Suppressor macrophage (primary cell): ENCODE measurements at places on chromosomes 7 and 10.

DNA sequence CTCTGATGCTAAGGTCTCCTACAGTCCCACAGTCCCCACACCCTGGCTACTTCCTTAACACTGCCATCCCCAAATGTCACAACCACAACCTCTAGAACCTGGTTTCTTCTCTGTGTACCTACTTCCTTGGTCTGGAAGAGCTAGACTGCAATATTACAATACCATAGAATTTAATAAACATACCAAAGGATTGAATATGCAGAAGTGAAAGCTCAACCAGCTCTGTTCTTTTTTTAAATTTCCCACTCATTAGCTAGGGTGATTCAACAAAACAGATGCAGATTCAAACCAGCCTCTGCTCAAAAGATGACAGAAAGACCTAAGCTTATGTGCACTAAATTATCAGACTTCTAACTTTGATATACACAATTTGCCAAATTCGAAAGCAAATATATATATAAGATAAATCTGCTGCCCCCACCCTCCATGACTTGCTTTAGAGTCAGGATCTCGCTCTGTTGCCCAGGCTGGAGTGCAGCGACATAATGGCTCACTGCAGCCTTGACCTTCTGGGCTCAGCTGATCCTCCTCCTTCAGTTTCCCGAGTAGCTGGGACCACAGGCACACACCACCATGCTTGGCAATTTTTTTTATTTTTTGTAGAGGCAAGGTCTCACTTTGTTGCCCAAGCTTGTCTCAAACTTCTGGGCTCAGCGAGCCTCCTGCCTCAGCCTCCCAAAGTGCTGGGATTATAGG lies 212.6 kb downstream of the CHCHD3 start:
- no peak for DNase-seq

DNA sequence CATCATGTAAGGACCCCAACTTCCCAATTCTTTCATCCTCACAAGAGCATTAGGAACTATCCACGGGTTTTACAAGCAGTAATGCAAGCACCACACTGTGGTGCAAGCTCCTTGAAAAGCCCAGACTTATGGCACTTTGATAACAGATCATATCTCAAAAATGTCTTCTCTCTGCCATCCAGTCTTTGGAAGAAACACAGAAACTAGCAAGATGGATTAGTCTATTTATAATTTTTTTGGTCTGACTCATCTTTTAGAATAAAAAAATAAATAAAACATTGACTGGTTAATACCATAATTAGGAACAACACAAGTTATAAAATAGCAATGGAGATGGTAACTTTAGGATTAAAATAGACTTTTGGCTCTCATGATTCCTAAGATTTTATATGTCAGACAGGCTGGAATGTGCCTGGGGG lies 49.0 kb upstream of the CALD1 start:
- DNase-seq: no peak

DNA sequence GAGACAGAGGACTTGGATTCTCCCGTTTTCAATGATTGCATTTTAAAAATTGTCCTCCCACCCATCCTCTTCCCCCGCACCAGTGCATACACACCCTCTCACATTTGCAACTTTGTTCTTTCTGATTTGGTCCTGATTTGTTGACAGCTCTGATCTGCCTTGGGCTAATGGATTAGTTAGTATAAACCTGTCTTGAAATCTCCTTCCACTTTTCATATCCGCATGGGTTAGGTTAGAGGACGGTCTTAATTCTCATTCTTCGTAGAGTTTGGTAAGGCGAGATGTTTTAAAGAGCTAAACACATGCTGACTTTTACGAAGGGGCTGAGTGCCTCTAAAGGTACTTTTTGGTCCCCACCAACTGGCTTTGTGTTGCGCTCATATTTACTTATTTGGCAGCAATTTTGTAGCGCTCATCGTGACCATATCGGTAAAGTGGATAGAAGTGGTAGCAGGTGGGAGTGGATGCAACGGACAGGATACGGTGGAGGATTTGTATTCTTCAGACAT lies 1.1 kb downstream of the AHR start:
- peak; percentile 34 for DNase-seq

DNA sequence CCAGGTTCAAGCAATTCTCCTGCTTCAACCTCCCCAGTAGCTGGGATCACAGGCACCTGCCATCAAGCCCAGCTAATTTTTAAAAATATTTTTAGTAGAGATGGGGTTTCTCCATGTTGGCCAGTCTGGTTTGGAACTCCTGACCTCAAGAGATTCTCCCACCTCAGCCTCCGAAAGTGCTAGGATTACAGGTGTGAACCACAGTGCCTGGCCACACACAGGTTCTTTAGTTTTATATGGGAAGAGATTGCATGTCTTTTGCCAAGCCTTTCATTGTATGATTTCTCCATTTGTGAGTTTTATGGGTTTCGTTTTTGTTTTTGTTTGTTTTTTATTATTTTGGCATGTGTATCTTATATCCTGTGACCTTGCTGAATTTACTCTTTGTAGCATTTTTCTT lies 40.9 kb downstream of the C1GALT1 start:
- no peak for DNase-seq
